ENCODE measurements at places on chromosomes 4 and X.

GRCh38 chr4:151468715-151469696 lies 60.0 kb downstream of the FHIP1A start:
- no peak for DNase-seq

DNA sequence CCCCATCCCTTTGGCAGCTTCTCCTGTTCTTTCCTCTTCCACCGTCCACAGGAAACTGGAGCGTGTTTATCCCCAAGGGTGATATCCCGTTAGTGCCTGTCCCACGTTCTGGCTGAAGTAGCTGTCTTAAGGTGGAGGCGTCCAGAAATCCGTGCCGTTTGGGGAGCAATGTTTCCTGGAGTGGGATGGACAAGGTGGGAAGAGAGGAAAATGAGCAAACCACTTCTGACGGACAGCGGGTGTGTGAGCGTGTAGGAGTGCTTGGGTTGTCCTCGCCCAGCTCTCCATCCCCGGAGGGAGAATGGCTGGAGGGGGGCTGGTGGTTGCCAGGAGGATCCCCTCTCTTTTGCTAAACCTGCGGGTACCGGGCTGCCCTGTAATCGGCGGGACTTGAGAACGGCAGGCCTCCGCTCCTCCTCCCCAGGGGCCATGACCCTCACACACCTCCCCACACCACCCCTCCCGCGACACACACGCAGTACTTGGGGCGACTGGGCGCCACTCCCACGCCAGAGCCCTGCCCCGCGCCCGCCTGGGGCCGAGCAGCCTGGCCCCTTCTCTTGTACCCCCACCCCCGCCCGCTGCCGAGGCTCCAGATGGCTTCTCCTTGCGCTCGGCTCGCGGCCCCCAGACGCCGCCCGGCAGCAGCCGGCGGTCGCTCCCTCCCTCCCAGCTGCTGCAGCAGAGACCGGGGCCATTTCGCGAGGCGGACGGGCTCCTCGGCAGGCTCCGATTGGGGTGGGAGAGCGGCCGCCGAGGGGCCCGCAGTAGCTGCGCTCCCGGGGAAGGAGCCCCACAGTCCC lies 13.9 kb upstream of the PRDM8 start:
- DNase-seq, result no peak

DNA sequence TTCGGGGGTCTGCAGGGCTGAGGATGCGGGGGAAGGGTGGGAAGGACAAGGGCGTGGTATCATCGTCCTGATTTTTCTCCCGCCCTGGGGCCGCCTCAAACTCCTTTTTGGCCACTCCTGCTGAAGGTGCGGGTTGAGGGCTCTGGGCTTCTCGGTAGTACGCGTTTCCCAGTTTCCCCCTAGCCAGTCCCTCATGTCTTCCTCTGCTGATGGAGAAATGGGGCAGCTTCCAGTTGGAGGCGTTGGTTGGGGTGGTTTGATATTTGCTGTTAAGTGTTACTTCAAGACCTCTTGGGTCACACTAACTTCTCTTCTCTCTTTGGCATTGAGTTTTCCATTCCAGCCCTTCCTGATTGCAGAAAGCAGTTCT lies 482 bp downstream of the GSTCD start:
- DNase-seq, result no peak

DNA sequence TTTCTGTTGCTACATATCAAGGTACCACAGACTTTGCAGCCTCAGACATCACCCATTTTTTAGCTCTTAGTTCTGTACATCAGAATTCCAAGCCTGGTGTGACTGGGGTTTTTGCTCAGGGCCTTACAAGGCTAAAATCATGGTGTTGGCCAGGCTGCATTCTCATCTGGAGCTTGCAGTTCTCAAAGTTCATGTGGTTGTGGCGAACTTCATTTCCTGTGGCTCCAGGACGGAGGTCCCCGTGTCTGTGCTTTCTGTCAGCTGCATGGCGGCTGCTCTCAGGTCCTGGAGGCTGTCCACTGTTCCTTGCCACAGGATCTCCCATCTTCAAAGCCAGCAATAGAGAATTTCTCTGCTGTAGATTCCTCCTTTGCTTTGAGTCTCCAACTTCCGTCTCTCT lies 157.4 kb downstream of the STIM2 start:
- DNase-seq, result no peak

DNA sequence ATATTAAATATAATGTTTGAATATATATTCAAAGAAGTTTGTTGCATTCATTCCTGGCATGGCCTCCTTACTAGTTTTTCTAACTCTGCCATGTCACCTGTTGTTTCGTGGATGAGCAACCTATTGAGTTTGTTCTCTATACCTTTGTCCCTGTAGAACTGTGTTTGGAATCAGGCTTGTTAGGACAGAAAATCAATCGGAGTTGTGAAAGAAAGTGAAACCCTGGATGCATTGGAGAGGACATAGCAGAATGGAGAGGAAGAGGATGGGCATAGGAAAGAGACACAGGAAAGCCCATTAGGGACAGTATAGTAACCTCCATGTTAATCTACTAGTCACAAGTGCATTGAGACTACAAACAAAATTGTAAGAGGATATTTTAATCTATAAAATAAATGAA lies 31.2 kb downstream of the ANK2 start:
- DNase-seq, result no peak

GRCh38 chrX:103817502-103817901 lies 14.6 kb downstream of the RAB9B start:
- DNase-seq, result peak; percentile 32

GRCh38 chrX:147875866-147876596 lies 35.7 kb upstream of the FMR1 start:
- no peak for DNase-seq

- DNase-seq, result no peak
Measured at GRCh38 chrX:104351173-104351769, 96.5 kb upstream of the ESX1 start.

- DNase-seq, result no peak
Measured at GRCh38 chr4:135739354-135739753, 1537.8 kb upstream of the PABPC4L start.

DNA sequence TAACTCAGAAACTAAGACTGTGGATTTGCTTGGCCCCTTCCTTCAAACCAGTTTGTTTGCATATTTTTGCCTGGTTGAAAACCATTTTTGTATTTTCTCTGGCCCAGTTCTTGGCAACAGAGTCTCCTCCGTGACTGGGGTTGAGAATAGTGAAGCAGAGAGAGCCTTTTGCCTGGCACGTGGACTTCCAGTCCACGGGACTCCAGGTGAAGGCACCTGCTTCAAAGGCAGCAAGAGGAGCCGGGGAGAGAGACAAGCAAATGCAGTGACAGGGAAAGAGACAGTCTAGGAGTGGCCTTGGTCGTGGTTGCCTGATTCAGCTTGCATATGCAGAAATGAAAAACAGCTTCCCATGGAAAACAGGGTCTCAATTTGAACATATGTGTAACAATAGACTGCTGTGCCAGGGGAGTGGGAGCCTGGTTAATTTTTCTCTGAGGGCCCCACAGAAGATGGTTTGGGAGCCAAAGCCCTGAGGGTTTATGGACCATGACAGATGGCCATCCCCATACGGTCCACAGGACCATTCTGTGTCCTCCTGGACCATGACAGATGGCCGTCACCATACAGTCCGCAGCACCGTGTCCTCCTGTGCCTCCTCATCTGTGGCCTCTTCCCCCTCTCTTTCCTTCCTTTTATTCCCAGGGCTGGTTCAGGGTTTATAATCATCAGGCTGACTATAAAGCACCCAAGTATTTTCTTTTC lies 272.2 kb upstream of the RASGEF1B start:
- DNase-seq, result no peak

DNA sequence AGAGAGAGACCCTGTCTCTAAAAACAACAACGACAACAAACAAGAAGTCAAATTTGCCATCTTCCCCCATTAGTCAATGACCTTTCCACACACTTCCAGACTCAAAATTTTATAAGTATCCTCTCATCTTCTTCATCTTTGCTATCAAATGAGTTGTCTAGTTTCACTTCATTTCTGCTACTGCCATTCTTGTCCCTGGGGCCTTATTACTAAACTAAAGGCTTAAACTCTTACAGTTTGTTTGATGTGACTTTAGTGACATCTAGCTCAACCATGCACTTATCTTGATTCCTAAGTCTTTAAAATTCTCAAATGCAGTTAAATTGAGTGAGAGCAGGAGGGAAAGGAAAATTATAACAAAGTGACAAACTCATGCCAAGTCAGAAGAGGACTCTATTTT lies 271.8 kb upstream of the GK2 start:
- no peak for DNase-seq

- DNase-seq, result no peak
Measured at GRCh38 chr4:6373541-6374410, 98.6 kb downstream of the PPP2R2C start.

- no peak for DNase-seq
Measured at GRCh38 chr4:186808630-186809018, 85.0 kb upstream of the FAT1 start.

- DNase-seq, result peak; percentile 33
Measured at GRCh38 chr4:128675083-128675482, 134.4 kb upstream of the JADE1 start.

- no peak for DNase-seq
Measured at GRCh38 chr4:13174001-13174400, 310.1 kb downstream of the RAB28 start.

DNA sequence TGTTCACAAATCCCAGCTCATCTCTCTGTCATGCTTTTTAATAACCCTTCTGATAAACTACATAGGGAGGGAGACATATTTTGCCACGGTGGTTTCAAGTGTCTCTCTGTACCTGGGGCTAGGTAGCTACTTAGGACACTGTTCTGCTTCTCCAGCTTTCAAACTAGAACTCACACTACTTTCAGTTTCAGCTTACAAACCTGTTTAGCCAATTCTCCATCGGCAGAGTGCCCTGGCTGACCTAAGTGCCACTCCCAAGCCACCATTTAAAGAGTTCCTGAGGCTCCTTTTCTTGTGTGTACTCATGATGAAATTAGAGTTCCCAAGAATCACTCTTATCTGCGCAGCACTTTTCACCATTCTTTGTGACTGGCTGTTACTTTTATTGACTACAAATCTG lies 899.2 kb downstream of the FAT4 start:
- DNase-seq, result no peak

DNA sequence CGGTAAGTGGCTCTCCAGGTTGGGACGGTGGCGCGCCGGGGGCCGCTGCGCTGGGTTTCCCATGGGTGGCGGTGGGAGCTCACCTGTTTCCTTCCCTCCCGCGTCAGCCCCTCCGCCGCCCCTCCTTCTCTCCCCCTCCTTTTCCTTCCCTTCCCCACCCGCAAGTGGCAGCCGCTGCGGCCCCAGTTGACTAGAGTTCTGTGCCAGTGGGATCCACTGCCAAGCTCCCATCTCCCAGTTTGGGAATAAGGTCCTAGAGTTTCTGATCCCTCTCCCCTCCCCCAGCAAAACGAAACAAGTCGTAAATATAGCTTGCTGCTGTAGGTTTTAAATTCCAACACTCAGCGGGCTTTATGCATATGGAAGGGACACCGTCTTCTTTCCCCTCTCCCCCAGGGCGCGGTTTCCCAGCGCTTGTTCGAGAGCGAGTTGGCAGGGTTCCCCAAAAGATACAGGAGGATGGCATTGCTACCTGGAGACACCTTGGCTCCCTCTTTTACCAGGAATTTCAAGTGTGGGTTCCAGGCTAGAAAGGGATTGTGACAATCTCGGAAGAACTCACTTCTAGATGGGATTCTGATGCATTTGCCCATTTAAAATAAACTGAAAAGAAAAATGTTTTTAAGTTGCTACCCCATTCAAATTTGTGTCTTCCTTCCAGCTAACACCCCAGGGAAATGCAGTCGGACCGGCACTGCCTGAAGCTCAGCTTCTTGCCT lies 1.2 kb downstream of the TLL1 start:
- DNase-seq, result peak; percentile 45

GRCh38 chr4:27245216-27245615 lies 384.6 kb downstream of the STIM2 start:
- no peak for DNase-seq

GRCh38 chr4:108943976-108944591 lies 181.2 kb upstream of the ETNPPL start:
- DNase-seq, result no peak

GRCh38 chrX:53357799-53358530 lies 64.5 kb downstream of the SMC1A start:
- DNase-seq, result peak; percentile 61

- no peak for DNase-seq
Measured at GRCh38 chr4:150962245-150962644, 52.8 kb downstream of the LRBA start.

DNA sequence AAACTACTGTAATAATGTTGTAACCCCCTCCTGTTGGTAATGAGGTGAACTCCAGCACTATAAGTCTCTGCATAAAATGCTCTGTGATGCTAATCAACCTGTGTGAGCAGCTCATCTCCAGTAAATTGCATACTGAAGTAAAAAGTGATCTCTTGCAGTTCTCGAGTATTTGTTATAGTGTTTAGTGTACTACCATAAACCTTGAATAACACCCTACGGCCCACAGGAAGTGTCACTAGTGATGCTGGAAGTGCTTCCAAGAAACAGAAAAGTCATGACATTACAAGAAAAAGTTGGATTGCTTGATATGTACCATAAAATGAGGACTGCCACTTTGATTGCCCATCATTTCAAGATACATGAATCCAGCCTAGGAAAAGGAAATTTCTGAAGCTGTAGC lies 39.0 kb downstream of the IL15 start:
- no peak for DNase-seq

DNA sequence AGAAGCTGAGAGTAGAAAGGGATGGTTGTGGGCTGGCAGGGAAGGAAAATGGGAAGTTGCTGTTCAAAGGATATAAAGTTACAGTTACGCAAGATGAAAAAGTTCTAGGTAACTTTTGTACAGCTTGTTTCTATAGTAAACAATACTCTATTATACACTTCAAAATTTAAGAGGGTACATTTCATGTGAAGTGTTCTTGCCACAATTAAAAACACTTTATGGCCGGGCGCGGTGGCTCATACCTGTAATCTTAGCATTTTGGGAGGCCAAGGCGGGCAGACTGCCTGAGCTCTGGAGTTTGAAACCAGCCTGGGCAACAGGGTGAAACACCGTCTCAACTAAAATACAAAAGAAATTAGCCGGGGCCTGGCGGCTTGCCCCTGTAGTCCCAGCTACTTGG lies 623.6 kb downstream of the STIM2 start:
- DNase-seq, result no peak

DNA sequence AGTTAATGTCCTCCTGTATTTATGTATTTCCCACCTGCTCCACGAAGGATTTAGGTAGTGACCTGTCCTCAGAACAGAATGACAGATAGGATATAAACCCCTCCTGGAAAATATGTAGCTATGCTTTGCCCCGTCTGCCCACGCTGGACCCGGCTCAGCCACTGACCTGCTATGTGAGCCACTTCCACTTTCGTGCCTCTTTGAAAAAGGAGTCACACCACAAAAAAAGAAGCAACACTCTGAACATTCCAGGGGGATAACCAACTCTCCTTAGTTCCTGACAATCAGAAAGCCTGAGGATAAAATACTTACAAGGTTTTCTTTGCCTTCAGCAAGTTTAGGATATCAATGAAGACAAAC lies 11.1 kb downstream of the ACSL1 start:
- DNase-seq, result no peak
